ENCODE measurements at places on chromosomes 12 and 14.

DNA sequence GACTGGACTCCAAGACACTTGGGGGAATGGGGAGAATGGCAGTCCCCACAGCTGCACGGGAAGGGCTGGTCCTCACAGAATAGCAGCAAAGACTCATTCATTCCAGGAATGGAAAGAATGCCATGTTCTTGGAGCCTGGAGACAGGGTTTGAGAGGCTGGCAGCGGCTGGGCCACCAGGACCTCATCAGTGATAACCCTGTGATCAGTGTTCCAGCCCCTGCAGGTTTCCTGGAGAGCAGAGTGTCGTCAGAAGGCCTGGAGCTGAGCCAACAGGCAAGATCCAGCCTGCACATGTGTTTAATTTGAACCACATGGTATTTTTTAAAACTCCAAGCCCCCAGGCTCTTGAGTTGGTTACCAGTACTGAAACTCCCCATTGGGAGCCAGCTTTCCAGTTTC, 11.3 kb downstream of the BDKRB1 start:
- no peak for DNase-seq

DNA sequence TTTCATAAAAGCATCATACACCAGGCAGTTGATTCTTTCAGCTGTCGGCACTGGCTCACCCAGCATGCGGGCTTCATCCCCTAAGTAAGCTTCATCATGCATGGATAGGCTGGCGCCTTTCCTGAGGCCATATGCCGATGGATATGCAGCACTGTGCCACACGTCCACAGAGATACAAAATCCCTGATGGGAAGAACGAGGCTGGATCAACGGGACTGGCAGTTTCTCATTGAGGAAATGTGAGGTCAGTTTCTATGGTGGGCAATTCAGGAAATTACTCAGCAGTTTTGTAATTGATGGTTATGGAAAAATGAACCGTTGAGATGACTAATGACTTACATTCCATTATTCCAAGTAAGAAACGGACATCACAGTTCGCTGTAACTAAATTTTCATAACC, 453.8 kb downstream of the TMEM121 start:
- no peak for DNase-seq

DNA sequence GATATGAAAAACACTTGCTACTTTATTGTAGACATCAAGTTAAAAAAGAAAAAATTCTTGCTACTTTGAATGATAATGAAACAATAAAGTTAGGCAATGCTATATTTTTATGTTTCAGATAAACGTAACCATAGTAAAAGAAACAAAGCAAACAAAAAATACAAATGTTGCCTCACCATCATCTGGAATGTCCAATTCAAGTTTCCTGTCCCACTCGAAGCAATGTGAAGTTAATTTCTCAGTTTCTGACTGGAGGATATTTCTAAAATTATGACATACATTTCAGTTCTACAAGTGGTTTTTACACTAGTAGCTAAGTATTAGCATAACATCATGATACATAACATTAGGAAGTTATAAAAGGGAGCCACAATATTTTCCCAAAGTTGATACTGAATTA, 20.9 kb downstream of the DLGAP5 start:
- no peak for DNase-seq

- peak; percentile 72 for DNase-seq
These were observed 183.8 kb upstream of the HIF1A start for GRCh38 chr14:61511558-61511948.

GRCh38 chr14:80213602-80214001, 2.3 kb upstream of the DIO2 start:
- no peak for DNase-seq

GRCh38 chr14:69672356-69672755, 61.0 kb downstream of the SUSD6 start:
- DNase-seq = no peak

GRCh38 chr14:74083161-74083560, 1.1 kb downstream of the ALDH6A1 start:
- no peak for DNase-seq

GRCh38 chr12:6198051-6198450, 2.1 kb upstream of the CD9 start:
- no peak for DNase-seq

DNA sequence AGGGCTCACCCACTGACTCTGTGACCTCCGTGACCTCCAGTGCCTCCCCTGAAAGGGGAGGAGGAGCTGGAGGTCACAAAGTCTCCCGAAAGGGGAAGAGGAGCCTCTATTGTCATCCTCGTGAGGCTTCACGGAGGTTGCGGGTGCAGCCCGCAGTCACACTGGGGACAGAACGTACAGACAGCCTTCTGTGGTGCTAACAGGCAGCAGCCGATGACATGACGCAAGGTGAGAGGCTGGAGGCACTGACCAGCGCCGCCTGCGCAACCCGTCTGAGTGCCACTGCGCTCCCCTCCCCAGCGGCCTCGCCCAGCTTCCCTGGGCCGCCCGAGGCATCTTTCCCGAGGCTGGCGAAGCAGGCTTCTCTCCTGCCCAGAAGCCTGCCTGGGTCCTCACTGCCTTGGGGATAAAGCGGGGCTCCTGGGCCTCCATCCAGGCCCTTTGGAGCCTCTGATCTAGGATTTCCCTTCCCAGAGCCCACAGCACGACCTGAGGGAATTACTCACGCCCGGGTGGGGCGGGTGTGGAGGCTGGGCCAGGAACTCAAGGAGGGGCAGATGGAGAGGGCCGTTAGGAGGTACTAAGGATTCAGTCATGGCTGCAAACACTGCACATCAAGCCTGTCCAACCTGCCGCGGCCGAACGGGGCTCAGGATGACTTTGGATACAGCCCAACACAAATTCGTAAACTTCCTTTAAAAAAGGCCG, 12.3 kb upstream of the LBHD2 start:
- DNase-seq = no peak

GRCh38 chr14:91333650-91334039, 84.0 kb downstream of the CCDC88C start:
- no peak for DNase-seq

DNA sequence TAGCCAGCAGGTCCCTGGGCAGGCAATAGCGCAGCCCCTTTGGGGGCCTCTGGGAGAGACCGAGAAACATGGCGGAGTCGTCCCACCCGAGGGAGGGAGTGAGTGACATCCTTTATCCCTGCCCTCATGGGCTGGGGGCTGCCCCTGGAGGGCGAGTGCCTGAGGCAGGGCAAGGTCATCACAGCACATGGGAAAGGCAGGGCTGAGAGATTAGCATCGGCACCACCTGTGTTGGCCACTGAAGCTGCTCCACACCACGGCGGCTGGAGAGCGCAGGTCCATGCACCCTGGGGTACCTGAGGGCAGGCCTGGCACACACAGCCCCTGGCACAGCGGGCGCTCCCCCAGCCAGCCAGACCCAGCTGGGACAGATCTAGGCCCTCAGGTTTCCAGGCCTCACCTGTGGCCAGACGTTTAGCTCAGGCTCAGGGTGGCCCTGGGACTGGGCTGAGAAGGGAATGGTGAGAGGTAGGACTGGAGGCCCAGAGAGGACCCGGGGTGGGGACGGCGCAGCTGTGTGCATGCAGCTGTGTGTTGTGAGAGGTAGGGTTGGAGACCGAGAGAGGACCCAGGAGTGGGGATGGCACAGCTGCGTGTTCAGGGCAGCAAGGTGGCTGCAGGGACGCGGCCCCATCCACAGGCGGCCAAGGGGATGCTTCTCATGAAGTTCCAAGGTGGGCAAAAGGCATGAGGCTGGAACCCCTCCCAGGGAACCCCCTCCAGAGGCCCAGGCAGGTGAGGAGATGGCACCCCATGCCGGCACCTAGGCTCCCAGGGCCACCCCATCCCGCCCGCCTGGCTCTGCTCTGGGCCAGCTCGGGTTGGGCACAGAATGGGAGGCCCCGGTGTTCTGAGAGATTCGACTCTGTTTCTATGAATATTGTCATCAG, 74.1 kb downstream of the KIF26A start:
- DNase-seq = no peak

DNA sequence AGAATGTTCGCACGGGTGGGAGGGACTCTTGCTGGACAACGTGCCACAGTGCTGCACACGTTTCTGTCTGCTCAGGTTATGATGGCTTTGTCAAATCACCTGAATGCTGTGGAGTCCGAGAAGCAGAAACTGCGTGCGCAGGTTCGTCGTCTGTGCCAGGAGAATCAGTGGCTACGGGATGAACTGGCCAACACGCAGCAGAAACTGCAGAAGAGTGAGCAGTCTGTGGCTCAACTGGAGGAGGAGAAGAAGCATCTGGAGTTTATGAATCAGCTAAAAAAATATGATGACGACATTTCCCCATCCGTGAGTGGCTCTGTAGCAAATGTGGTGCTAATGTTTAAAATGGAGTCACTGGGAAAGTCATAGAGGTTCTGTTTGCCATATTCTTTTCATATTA, 28.5 kb downstream of the KLC1 start:
- no peak for DNase-seq

- no peak for DNase-seq
These were observed 3.9 kb upstream of the POC1B start for GRCh38 chr12:89529738-89530137.

- DNase-seq = no peak
These were observed 109.3 kb downstream of the NTN4 start for GRCh38 chr12:95681210-95681765.

DNA sequence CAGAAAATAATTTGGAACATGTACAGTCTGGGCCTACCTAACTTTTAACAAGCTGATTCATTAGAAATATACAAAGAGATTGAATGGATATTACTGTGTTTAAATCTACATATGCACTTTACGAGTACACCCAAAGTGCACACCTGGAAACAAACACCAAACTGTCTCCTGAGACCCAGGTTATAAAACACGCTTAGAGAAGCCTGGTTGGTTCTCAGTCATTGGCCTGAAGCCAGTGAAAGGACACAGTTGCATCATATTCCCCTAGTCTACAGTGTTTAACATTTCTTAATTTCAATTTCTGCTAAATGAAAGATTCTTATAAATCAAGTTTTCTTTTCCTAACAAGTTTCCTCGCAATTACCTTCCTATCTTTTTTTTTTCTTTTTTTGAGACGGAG, 209.5 kb downstream of the FBXL14 start:
- DNase-seq = no peak

DNA sequence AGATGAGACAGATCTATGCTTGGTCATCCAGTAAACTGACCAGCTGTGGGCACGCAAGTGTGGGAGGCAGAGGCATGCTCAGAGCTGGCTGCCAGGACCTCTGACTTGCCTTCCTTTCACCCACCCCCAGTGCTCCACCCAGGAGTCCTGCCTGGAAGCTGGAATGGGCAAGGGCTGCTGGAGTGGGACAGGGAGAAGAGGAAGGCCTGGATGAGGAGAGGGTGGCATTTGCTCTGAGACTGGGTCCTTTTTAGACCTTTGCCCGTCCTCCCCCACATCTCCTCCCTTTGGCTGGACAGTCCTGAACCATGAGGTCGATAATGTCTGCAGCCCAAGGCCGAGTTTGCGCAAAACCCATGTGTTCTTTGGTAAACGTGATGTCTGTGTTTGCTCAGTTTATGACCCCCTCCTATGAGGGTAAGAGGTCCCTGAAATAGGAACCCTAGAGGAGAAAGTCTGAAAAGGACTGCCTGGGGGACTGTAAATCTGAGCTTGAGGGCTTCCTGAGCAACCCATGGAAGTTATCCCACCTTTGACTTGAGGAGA, 3.8 kb upstream of the INHBE start:
- no peak for DNase-seq

GRCh38 chr12:69934011-69934410, 109.0 kb downstream of the MYRFL start:
- DNase-seq = no peak

- DNase-seq = no peak
These were observed 41.9 kb downstream of the SLC6A12 start for GRCh38 chr12:171743-172676.

DNA sequence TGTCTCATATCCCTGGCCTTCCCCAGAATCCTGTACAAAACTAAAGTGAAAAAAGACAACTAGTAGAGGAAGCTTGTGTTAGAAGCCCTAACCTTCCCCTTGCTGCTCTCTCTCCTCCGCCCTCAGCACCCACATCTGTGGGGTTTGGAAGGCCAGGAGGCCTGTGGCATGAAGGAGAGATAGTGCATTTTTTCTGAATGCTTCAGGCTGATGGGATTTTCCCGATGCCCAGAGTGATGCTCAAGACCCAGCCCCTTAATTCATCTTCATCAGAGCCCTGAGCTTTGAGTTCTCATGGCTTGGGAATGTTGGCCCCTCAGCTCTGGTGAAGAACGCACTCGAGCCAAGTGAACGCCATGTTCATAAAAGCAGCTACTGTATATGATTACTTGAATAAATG, 5.9 kb downstream of the FGF6 start:
- no peak for DNase-seq

DNA sequence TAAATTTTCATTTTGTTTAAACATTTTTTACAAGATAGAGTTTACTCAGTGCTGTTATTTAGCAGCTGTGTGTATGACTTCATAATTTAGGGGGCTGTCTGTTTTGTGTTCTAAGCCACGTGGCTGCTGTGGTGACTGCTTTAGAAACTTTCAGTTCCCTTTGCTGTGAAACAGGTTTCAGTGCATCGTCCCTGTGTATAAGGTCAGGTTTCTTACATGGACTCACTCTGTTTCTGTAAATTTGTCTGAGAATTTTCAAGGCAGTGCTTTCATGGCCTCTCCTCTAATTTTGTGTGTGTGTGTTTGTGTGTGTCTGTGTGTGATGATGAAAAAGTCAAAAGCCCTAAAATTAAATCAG, 32.4 kb downstream of the BICD1 start:
- DNase-seq = peak; percentile 10

GRCh38 chr12:109736552-109737108, 23.0 kb downstream of the FAM222A start:
- DNase-seq = no peak

- no peak for DNase-seq
These were observed 33.2 kb upstream of the LHX5 start for GRCh38 chr12:113504917-113505316.

DNA sequence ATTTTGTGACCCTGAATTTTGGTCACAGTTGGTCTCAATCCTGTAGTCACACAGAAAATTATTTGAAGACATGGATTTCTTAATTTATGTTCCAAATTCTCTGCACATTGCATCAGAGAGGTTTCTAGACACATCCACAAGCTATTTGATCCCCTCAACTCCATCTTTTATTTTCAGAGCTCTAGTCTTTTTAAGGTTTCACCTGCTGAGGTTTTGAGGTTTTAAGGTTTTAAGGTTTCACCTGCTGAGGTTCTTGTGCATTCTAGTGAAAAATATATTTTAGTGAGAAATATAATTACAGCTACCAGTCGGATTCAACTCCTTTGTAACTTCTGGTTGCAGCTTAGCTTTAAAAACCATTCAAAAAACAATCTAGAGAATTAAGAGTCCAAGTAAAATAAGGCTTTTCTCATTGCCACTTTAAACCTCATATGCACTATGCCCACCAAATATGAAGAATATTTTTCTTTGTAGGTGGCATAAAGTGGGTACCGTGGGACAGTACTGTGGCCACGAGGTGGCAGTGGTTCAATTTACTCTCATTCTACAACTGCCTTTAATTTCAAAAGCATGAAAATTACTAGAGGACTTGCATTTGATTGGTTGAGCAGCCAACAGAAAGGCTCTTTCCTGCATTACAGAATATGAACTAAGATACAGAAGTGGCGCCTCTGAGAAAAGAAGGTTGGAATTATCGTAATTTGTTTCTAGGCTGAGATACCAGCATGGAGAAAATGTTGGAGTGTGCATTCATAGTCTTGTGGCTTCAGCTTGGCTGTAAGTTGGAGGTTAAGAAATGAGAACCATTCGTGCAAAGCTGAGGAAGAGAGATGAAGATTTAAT, 366.5 kb upstream of the OR4E1 start:
- peak; percentile 11 for DNase-seq

GRCh38 chr14:68094158-68094557, 274.6 kb downstream of the RAD51B start:
- DNase-seq = no peak
